Activated naive CD8-positive, alpha-beta T cell treated with anti-CD3 and anti-CD28 coated beads for 36 hours (primary cell): ENCODE measurements at places on chromosomes 5 and 9.

- H3K4me3 ChIP-seq, result no peak overlapping the region
- no peaks in the 10 kb centered on the region for H3K36me3 ChIP-seq
- no peaks in the 10 kb centered on the region for H3K4me1 ChIP-seq
- no peak overlapping the region for H3K27ac ChIP-seq
- DNase-seq, result no peak
Observed at GRCh38 chr9:6216951-6217350, 1.3 kb downstream of the IL33 start.

DNA sequence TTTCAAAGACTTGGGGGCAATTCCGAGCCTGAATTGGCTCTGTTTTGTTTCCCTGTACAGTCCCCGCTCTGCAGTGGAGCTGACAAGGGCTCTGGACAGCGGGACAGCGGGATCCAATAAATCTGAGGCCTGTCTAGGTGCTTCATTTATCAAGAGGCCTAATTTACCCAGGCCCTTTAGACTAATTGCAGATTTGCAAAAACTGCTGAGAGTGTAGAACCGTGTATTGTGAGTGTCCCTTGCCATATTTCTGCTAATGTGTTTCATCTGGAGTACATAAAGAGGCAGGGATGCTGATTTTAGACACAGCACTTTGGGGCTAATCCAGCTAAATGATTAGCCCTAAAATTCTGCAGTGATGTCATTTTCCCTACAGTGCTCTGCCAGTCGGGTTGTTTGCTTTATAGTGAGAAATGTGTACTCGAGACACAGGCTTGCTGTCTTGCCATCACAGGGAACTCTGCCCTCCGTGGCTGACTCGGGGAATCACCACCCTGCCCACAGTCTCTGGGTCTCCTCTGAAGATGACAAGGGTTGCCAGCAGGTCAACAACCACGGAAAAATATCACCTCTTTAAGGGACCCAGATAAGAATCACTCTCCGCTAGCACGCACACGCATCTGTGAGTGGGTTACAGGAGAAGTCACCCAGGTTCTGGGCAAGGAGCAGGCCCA, 592.0 kb downstream of the BNC2 start:
- H3K27ac ChIP-seq, result no peak overlapping the region
- no peak for DNase-seq
- H3K36me3 ChIP-seq, result no peaks in the 10 kb centered on the region
- H3K4me3 ChIP-seq, result no peak overlapping the region

DNA sequence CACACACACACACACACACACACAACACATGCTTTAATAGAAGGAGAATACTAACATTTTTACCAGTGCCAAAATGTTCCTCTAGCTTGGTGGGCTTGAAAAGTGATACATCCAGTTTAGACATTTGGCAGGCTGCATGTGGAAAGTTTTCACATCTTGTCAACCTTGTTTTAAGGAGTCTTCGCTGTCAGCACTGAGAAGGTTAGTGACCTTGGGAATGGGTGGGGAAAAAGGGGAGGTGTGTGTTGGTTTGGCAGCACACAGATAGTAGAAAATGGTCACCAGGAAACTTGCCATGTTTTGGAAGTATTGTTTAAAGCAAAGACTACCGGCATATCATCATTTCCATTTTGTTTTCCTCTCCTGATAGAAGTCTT, 346.5 kb upstream of the ADAMTSL1 start:
- DNase-seq, result no peak
- H3K27ac ChIP-seq, result no peak overlapping the region
- no peaks in the 10 kb centered on the region for H3K27me3 ChIP-seq

GRCh38 chr9:130785940-130786508, 49.0 kb upstream of the ABL1 start:
- no peak overlapping the region for H3K27ac ChIP-seq
- no peak overlapping the region for H3K4me3 ChIP-seq
- H3K4me1 ChIP-seq, result peaks cover 6% of the 10 kb centered on the region
- peaks cover 23% of the 10 kb centered on the region for H3K36me3 ChIP-seq

GRCh38 chr9:97041898-97042297, 3.0 kb upstream of the CTSV start:
- no peak for DNase-seq
- H3K4me1 ChIP-seq, result peaks cover 5% of the 10 kb centered on the region
- no peaks in the 10 kb centered on the region for H3K36me3 ChIP-seq
- no peak overlapping the region for H3K27ac ChIP-seq
- peaks cover 69% of the 10 kb centered on the region for H3K27me3 ChIP-seq

- H3K36me3 ChIP-seq, result peaks cover 7% of the 10 kb centered on the region
- H3K4me1 ChIP-seq, result peaks cover 15% of the 10 kb centered on the region
- no peak overlapping the region for H3K27ac ChIP-seq
- no peak overlapping the region for H3K4me3 ChIP-seq
- no peak for DNase-seq
- no peaks in the 10 kb centered on the region for H3K27me3 ChIP-seq
Observed at GRCh38 chr9:112552229-112553056, 65.8 kb downstream of the KIAA1958 start.

DNA sequence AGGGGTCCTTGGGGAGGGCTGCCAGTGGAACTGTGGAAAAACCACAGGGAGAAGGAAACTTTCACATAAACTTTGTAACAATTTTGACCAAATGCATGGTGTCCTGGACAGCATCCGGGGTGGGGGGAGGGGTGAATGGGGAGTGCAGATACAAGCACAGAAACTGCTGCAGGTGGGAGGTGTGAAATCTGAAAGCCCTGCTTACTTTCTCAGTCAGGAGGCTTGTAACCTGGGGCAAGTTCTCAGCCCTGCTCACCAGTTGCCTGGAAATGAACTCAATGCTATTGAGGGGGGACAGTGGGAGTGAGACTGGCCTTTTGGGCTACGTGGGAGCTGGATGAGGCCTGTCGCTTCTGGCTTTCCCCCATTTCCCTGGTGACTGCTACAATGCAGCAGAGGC, 694.5 kb upstream of the ZNF608 start:
- no peaks in the 10 kb centered on the region for H3K36me3 ChIP-seq
- DNase-seq, result no peak
- no peak overlapping the region for H3K4me3 ChIP-seq
- H3K27me3 ChIP-seq, result no peaks in the 10 kb centered on the region
- H3K27ac ChIP-seq, result no peak overlapping the region
- no peaks in the 10 kb centered on the region for H3K4me1 ChIP-seq

GRCh38 chr5:147175516-147176097, 59.2 kb upstream of the STK32A start:
- no peaks in the 10 kb centered on the region for H3K4me1 ChIP-seq
- no peak for DNase-seq
- no peak overlapping the region for H3K27ac ChIP-seq
- no peak overlapping the region for H3K4me3 ChIP-seq
- H3K27me3 ChIP-seq, result peaks cover 8% of the 10 kb centered on the region
- no peaks in the 10 kb centered on the region for H3K36me3 ChIP-seq

- H3K4me1 ChIP-seq, result no peaks in the 10 kb centered on the region
- H3K27ac ChIP-seq, result no peak overlapping the region
- H3K4me3 ChIP-seq, result no peak overlapping the region
- no peaks in the 10 kb centered on the region for H3K36me3 ChIP-seq
- peaks cover 26% of the 10 kb centered on the region for H3K27me3 ChIP-seq
- no peak for DNase-seq
Observed at GRCh38 chr9:88143179-88143578, 4.9 kb upstream of the SPATA31C2 start.

- H3K27ac ChIP-seq, result no peak overlapping the region
- H3K4me3 ChIP-seq, result no peak overlapping the region
- DNase-seq, result no peak
- H3K4me1 ChIP-seq, result peaks cover 4% of the 10 kb centered on the region
Observed at GRCh38 chr9:134177624-134178393, 13.4 kb upstream of the RNU6ATAC start.

GRCh38 chr5:63127054-63127453, 548.4 kb downstream of the LRRC70 start:
- H3K4me3 ChIP-seq, result no peak overlapping the region
- no peak for DNase-seq
- H3K27me3 ChIP-seq, result peaks cover 5% of the 10 kb centered on the region
- no peak overlapping the region for H3K27ac ChIP-seq
- no peaks in the 10 kb centered on the region for H3K4me1 ChIP-seq

GRCh38 chr9:102767076-102767475, 228.1 kb upstream of the CYLC2 start:
- no peak overlapping the region for H3K4me3 ChIP-seq
- H3K4me1 ChIP-seq, result no peaks in the 10 kb centered on the region
- no peak overlapping the region for H3K27ac ChIP-seq
- no peaks in the 10 kb centered on the region for H3K27me3 ChIP-seq
- DNase-seq, result no peak
